Dermis microvascular lymphatic vessel endothelial cell (primary cell): ENCODE measurements at places on chromosomes 3 and 15.

- DNase-seq = peak; percentile 64
Measured at GRCh38 chr15:52078876-52079700, 33.5 kb downstream of the BCL2L10 start.

- no peak for DNase-seq
Measured at GRCh38 chr3:148974726-148975125, 16.6 kb upstream of the GYG1 start.

DNA sequence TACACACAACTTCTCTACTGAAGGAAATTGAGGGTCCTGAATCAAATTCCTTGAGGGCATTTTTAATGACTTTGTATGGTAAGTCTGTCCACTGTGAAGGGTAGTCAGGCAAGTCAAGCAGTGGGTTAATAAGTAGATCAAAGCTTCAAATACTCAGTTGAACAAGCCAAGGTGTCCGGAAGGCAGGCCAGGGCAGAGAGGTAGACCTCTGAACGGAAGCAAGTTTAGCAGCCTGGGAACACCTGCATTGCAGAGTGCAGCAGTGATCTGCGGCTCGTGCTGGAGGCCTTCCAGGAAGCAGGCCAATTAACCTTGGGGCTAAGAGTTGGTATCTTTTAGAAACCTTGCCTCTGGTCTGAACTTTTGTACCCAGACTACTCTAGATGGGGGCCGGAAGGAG is 143.8 kb downstream of the LRTM1 start:
- DNase-seq = no peak

DNA sequence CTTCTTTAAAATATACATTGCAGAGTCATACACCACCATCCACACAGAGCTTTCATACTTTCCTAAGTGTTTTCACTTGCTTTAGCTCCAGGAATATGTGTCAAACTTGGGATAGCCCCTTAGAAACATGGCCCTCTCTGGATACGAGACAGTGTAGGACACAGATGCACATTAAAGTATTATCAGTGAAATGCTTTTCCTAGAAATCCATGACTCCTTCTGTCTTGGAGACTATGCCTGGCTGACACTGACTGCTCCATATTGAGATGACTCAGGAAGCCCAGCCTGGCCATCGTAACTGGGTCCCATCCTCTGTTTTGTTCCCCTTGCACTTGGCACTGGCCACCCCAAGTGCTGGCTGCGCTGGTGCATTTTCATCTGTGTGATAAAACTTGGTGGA is 204.8 kb downstream of the PDZRN3 start:
- no peak for DNase-seq

DNA sequence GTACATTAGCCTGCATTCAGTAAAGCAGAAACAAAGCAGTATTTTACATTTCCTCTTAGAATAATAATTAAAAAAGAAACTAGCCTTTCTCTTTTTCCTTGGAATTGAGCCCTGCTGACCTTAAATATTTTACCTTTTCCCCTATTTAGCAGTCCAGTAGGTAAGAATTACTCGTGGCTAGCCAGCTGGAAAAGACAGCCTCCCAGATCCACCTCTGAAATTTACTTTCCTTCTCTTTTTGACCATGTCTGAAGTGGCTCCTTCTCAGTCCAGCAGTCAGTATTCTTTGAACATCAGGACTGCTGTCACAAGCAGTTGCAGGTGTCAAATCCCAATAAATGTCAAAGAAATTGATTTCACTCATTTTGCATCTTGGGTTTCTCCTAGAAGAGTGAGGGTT is 311.5 kb upstream of the DCBLD2 start:
- no peak for DNase-seq
